Spinal cord (tissue), 10 donors: ENCODE measurements at places on chromosomes 12 and 14. TPM values are rescaled to one million over a fixed set of nuclear protein-coding genes. Genes with fewer than 3 reads are reported as not detected.

DNA sequence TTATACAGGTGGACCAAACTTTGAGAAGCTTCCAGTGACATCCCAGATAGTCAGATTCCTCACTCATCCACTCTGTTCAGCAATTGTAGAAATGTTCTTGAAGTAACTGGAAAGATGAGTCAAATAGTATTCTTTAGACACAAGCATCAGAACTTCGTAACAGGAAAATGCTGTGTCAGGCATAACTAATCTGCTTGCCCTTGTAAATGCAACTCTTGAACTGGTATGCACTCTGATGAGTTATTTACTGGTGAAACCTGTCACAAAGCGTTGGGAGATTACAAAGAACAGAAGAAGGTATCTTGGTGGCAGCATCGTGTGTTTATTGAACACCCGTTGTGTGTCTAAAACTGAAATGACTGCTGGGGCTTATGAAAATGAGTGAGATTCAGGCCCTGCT lies 10.8 kb upstream of the DUSP6 start:
- no peak for DNase-seq

DNA sequence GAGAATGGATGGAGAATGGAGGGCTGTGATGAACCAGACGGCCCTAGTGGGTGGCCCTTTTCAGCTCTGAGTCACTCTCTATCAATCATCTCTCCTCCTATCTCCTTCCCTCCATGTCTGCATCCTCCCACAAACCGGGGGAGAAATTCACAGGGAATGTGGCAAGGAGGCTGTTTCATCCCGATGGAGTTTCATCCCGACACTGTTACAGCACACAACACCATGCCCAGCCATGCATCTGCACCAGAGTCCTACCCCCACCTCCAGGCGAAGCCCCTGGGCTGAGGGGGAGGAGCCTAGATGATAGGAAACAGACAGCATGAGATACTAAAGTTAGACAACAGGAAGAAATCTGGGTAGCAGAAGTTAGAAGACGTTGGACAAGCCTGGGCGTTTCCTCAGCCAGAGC lies 20.8 kb downstream of the SLC8B1 start:
- DNase-seq, result no peak

GRCh38 chr12:128798571-128799341 lies 25.0 kb downstream of the SLC15A4 start:
- DNase-seq, result no peak

GRCh38 chr12:69527506-69528272 lies 57.5 kb downstream of the FRS2 start:
- DNase-seq, result no peak

DNA sequence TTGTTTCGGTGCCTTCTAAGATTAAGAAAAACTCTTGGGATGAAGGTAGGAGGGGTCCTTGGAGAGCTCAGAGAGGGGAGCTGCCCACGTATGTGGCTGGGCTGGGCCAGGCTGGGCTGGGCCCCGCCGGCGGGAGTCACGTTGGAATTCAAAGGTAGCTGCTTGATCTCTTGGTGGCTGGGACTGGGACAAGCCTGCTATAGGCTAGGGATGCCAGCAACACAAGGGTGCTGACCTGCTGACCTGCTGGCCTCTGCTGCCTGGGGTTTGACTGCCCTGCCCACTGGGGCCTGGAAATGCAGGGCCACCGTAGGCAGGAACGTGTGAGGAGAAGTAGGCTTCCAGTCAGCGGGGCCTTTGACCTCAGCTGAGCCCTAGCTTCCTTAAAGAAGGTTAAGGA lies 52.8 kb upstream of the GTF2A1 start:
- DNase-seq, result no peak

GRCh38 chr12:65162609-65163008 lies 6.8 kb upstream of the LEMD3 start:
- no peak for DNase-seq

GRCh38 chr12:46682148-46682547 lies 143.6 kb downstream of the SLC38A4 start:
- DNase-seq, result no peak

- peak; percentile 4 for DNase-seq
Measured at GRCh38 chr12:105330931-105331804, 677 bp downstream of the C12orf75 start.

GRCh38 chr12:70244409-70244808 lies 1.2 kb downstream of the CNOT2 start:
- DNase-seq, result no peak

NTS gene
- 5.2 TPM for total RNA-seq

OTOGL gene
- 0.99 TPM for total RNA-seq

DNA sequence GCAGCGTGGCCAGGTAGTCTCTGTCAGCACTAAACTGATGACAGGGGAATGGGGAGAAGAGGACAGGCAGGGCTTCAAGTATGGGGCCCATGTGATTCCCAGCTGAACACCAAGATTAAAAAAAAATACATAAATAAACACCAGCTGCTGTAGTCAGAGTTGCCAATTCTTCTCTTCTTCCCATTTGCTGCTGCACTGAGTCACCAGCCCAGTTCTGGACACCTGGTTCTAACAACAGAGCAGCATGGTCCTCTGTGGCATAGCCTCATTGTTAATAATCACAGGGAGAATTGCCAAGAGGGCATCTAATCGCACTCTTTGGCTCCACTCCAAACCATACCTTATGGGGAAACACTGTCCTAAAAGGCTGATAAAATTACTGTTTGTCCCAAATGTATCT lies 15.1 kb downstream of the PPM1H start:
- peak; percentile 22 for DNase-seq

DNA sequence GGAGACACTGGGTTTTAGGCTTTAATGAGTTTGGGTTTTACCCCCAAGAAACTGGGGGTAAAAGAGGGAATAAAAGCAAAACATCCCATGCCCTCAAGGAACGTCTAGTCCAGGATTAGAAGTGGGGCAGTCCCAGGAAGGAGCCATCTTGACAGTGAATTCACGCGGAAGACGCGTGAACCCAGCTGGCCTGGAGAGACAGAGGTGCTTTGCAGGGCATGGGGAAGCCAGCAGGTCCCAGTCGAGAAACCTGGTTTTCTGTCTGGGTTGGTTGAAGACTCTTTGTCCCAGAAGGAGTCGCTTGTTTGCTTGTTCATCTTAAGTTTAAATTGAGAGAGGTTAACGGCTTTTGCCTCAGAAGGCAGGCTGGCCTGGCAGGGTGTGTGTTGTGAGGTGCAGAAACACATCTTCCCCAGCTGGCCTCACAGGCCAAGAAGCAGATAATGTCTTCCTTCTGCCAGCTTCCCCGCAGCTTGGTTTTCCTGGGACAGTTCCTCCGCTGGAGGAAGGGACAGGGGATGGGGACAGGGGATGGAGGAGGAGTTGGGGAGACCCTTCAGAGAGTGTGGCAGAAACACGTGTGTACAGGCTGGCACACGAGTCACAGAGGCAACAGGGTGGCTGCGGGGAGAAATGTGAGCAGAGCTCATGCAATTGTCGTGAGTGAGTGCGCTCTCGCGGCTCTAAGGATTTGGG lies 18.5 kb upstream of the CD9 start:
- DNase-seq, result no peak

DNA sequence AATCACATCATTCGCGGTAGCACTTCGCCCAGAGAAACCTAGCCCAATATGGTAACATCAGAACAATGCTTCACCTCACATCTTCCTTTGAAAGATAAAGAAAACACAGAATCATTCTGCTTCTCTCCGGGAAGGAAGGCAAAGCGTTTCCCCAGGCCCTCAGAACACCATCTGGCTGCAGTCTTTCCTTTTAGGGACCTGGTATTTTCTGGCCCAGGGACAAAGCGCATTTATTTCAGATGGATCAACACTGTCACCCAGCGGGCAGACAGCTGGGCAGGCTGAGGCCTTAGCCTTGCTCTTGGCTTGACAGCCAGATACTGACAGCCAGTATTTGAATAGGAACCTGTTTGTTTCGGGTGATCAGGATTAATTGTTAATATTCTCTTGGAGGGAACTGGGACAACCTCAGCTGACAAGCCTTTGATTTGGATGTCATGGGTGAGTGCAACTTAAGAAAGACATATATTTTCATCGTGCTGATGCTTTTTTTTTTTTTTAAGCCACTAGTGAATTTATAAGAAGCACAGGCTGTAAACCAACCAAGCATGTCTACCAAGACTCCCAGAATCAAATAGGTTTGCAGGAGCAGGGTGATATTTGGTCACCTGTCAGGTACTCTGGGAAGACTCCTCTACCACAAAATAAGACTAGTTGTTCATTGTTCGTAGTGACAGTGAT lies 118.9 kb downstream of the VEZT start:
- peak; percentile 97 for DNase-seq

MYF6 gene
- 1.1 TPM for total RNA-seq

GEMIN2 gene
- 30.3 TPM for total RNA-seq

DNA sequence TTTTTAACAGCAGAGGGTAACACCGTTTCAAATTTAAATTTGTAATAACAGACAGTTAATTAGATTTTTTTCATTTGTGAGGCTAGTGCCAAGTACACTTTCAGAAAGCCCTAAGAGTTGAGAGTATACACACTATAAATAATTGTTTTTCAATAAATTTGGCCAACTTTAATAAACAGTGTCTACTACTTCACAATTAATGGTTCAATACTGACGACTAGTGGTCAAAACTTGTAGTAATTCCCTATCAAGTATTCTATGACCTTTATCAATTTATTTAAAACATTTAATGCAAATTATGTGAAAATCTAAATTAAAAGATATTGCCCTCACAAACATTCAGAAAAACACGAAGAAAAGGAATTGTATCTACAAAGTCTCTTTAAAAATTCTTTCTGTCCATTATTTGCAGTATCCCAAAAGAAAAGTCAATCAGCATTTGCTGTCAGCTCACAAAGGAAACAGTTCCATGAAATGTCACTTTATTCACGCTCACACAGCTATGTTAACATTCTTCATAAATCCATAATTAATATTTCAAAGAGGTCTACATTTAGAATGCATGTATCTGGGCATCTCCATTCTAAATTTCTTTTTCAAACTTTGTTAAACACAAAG lies 91.2 kb downstream of the CEP128 start:
- peak; percentile 67 for DNase-seq

PTPRO gene
- 59.6 TPM for total RNA-seq

DNA sequence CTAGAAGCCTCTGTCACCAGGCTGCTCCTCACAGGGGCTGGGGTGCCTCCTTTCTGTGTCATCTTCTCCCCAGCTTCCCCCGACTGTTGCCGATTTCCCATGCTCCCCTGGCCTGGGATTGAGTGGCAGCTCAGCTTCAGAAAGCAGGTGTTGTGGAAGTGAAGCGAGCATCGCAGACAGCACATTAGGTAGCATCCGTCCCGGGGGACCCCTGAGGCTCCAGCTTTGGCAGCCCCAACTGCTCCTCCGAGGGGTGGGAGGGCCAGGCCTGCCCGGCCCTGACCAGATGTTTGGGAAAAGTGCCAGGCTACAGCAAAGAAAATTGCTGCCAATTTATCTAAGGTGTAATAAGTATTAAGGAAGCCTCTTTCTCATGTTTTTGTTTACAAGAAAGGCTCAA lies 1045.6 kb downstream of the BCL11B start:
- DNase-seq, result no peak

DNA sequence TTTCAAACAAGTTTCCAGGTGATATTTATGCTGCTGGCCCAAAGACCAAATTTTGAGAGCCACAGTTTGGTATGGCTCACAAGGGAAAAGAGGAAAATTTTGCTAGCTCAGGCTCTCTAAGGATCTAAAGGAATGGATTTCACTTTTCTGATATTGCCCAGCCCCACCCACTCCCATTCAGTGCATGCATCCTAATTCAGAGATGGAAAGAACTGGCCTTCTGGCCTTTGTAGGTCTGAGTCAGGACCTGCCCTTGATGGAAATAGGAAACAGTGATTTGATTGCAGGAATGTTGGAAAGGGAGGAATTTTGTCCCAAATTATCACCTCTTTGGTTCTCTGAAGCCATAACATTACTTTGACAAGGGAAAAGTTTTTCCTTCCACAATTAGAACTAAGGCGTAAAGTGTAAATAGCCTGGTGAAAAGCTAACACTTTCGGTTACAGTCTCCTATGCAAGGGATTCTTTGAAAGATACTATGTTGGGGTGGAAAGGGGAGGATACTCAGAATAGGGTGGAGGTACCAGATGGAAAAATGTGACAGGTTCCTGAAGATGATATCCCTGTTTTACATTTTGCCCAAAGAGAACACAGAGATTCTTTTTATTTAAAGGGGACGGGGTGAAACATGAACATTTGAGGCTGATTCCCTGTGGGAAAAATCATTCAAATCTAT lies 11.1 kb downstream of the ZNF641 start:
- DNase-seq, result no peak

FIGNL2 gene
- total RNA-seq, result 0.40 TPM

- no peak for DNase-seq
Measured at GRCh38 chr14:62030387-62030786, 268.2 kb downstream of the SNAPC1 start.

DNA sequence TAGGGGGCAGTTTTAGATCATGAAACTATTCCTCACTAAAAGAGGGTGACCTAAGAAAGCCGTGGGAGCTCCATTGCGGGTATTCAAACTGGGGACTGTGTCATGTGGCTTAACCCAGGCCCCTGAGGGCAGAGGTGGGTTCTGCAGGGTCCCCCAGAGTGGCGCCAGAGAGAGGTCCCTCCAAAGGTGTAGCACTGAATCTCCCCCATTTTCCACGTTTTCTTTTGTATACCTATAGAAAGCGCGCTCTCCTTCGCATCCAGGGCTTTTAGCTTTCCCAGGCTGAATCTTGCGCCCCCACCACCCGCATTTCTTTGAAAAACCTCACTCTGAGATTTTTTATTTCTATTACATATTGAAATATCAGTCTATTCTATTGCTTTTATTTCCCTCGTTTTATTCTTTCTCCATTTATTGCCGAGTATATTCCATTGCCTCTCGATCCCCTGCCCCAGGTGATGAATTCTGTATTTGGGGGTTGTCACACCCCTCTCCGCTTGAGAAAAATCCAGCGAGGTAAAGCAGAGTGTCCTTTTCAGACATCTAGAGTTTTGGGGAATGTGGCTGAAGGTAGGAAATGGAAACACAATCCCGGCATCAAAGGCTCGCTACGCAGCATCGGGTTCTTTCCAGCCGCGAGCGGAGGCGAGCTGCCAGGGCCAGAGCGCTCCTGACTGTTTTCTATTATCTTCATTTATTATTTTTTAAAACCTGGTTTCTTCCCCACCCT lies 870 bp upstream of the HOXC13 start:
- no peak for DNase-seq
